ENCODE measurements at places on chromosomes 3 and 15.
A peak's percentile ranks its signal among the peaks of the same experiment; 100 is the strongest.

GRCh38 chr3:56800130-56800831 is 1.5 kb downstream of the ARHGEF3 start:
- DNase-seq, result no peak

DNA sequence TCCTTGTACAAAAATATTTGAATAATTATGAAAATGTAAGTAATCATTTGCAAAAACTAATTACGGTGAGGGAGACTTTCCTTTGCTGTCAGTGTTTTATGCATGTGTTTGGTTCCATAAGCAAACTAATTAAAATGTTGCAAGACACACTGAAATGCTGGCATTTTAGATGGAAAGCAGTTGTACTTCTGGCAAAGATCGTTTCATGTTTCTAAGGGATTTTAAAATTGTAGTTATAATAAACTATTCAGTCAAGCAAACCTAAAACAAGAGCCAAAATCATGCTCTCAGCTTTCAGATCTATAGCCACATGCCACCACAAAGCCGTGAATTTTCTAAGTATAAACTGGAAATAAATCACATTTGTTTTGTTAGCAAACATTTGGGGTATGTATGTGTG is 240.1 kb upstream of the ZNF385D start:
- no peak for DNase-seq

- no peak for DNase-seq
These were observed 51.0 kb upstream of the ARL8B start for GRCh38 chr3:5071061-5071460.

DNA sequence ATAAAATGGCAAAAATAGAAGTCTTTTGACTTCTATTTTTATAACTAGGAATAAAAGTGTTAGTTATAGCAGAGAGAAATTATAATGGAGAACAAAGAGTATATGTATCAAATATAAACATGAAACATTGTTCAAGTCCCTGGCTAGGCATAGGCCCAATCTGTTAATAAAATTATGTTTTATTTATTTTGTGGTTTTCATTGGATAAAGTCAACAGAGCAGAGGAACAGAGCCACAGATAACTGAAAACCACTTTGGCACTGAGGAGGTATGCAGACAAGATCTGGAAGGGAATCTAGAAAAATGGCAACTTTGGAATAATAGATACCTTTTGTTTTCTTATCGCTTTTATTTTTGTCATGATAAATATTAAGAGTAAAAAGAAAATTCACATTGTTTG is 50.4 kb upstream of the ICE2 start:
- no peak for DNase-seq

DNA sequence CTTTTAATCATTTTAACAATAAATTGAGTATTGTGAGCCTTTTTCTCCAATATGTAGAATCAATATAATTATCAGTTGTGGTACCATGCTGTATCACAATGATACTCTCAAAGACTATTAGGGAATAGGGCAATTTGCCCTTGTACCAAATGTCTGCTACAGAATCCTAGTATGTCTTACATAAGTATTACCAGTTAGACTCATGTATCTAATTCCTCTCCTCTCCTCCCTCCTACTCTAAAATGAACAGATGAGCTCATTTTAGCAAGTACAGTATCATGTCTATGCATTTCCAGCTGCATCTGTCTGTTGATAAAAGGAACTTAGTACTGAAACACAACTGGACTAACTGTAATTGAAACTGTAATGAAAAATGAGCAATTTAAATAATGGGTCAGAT is 124.3 kb upstream of the ATP11B start:
- DNase-seq, result no peak

- DNase-seq, result no peak
These were observed 9.9 kb downstream of the CAPN7 start for GRCh38 chr3:15215996-15216395.

DNA sequence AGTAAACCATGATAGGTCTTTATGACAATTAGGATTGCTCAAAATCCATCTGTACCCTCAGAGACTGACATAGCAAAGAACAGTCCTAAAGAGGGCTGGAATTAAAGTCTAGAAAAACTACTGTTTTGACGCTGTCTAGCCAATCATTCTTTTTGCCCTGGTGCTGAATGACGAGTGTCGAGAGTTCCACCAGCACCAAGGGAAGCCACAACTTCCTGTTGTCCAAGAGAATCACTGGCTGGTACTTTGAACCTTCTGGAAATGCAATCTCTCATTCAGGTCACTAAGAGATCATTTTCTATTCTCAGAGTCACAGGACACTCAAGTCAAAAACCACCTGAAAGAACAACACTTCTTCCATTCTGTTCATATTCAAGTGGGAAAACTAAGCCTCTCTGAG is 37.7 kb downstream of the FBN1 start:
- no peak for DNase-seq

DNA sequence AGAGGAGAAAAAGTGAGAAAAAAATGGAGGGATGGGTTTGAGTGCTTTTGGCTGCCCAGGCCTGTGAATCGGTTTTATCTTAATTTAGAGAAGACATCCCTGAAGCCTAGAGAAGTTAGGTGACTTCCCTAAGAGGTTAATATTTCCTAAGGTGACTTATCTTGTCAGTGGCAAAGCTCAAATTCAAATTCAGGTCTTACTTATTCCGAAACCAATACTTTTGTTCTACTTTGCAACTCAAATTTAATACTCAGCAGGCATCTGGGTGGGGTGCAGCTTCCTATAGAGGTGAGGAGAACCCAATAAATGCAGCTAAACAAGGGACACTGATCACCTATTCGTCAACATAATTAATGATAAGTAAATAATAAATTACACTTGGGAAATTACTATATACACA is 54.9 kb upstream of the MYRIP start:
- DNase-seq, result no peak

DNA sequence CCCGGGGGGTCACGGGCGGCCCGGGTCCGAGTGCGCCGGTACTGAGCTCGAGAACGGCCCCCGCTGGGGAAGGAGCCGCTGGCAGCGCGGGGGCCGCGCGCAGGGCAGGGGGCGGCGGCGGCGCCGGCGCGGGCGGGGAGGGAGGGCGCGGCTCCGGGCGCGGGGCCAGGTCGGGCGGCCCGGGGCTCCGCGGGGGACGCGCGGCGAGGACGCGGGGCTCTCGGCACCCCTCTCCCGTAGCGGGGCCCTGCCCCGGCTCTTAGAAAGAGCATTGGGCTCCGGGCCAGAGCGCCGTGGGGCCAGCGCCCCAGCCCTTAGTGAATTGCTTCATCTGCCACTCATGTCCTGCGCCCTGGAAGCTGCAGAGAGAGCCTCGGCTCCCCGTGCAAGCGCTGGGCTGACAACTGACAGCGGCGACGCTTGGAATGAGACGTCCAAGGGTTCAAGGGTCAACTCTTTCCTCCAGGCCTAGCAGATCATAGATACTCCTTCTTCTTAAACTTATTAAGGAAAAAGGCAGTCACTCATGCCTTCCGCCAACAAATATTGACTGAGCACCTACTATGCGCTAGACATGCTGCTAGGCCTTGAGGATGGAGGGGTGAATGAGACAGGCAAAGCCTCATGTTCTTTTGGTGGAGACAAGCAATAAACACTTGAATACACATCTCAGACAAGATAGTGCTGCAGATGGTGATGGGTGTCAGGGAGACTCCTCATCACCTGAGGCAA is 140.8 kb downstream of the SMAD6 start:
- DNase-seq, result peak; percentile 24

- DNase-seq, result no peak
These were observed 33.8 kb downstream of the DRD3 start for GRCh38 chr3:114144909-114145688.

GRCh38 chr3:128243602-128244504 is 90.6 kb downstream of the EEFSEC start:
- no peak for DNase-seq

- DNase-seq, result no peak
These were observed 11.7 kb upstream of the ADAMTS17 start for GRCh38 chr15:100353449-100353848.

GRCh38 chr3:195257454-195258448 is 13.2 kb downstream of the XXYLT1 start:
- no peak for DNase-seq

GRCh38 chr3:23735062-23735461 is 70.7 kb upstream of the UBE2E1 start:
- DNase-seq, result no peak

GRCh38 chr3:143354342-143354741 is 234.8 kb downstream of the CHST2 start:
- no peak for DNase-seq

DNA sequence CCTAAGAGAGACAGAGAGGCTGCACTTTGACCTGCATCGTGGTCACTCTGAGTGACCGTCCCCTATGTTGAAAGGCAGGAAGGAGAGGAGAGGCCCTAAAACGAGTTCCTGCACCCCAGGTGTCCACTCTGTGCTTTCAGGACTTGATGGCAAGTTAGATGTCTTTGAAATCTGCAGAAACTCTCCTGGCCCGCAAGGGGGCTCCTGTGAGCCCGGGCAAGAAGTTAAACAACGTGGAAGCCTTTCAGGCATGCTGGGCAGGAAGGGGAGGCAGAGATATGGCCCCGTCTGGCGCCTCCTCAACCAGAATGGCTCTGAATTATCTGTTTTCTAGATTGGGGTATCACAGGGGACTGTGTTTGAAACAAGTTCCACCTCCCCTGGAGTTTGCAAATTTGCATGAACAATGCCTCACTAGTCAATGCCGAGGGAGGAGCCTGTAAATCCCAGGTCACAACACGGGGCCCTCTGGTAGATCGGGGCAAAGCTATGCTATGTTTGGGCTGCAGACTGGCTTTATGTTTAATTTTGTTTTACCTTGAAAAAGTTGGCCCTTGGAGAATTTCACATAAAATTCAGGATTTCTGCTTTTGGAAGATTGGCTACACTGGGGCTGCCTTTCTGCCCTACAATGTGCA is 9.8 kb downstream of the CTXND1 start:
- DNase-seq, result no peak

DNA sequence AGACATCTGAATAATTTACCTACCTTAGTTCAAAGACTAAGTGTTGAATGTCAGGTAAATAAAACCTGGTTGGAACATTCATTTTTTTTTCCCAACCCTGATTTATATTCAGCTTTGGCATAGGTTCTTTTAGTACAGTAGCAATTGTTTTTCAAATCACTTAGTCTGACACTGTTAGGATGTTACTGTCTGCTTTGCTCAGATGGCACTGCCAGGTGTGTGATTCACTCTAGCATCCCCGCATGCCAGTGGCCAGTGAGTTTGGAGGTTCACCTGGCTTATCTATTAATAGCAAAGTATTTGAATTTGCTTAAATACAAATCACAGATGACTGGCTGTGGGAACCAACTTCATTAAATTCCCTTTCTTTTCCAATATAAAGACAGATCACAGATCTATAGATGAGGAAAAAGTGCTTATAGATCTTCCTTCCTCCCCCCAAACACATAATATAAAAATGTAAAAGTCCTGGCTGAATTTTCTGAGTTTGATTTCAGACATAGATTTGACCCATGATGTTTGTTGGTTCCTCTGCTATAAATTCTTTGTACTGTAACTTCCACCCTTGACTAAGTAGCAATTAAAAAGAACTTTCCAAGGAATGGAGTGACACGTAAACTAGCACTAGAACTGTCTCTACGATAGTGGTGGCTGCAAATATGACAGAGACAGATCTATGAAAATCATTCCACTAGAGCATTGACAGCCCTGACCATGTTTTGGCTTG is 3.9 kb downstream of the THBS1 start:
- DNase-seq, result no peak

DNA sequence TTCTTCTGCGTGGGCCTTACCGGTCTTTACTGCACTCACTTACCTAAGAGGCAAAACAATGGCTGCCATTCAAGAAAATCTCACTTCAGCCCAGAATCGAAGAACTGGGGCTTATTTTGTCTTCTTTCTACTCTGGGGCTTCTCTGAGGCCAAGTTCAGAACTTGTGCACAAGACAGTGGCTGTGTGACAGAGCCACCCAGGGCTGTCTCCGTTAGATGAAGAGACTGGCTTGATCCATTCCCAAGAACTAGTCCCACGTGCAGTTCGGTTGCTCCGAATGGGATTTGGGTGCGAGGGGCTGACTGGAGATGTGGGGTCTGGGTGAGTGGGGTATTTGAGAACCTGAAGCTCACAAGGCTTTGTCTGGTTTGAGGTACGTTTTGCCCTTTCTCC is 795 bp upstream of the TCF12 start:
- DNase-seq, result peak; percentile 16

DNA sequence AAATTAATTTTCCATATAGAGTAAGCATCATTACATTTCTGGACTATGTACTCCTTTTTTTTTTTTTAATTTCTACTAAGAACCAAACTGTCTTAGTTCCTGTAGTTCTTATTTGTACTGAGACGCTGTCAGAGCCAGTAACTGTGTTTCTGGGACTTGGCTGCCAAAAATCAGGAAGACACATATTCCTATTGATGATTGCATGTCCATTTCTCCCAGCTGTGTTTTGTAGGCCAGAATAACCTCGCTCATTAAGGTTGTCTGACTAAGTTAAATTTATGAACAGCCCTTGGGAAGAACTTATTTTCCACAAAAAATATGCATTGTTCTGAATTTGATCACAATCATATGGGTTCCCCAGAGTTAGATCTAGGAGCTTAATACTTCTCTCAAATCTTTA is 29.5 kb downstream of the PLSCR5 start:
- no peak for DNase-seq

- no peak for DNase-seq
These were observed 8.9 kb downstream of the TPM1 start for GRCh38 chr15:63051156-63052066.

- no peak for DNase-seq
These were observed 214.5 kb downstream of the SLC9A9 start for GRCh38 chr3:143633816-143634215.

GRCh38 chr3:183260167-183260904 is 7.3 kb downstream of the B3GNT5 start:
- DNase-seq, result no peak

DNA sequence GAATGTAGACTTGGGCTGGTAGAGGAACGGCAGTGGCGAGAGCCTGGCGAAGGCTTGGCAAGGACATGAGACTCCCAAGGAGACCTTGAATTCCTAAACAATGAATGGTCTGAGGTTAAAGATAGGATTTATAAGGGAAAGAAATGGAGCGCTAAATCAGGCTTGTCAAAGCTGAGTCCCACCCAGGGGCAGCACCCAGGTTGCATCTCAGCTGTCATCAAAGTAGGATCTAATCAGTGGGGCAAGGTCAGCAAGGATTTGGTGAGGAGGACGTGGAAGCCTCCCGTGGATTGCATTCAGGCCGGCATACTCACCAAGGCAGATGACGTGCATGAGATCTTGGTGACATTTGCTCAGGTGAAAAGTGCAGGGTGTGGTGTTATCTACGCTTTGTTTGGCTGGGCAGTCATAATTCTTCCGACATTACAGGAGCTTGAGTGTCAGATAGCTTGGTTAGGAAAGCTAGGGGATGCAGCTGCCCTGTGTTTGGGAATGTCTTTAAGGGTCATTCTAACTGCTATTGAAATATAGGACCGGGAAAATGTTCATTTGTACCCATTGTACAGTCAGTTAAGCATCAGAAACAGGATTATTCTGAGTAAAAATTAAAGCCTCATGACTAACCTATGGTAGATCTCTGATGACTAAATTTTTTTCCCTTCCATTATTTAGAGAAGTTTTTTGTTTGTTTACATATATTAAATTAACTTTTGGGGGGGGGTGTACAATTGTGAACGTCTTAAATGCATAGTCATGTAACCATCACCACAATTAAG is 99.4 kb upstream of the TSC22D2 start:
- DNase-seq, result no peak

Data from NCI-H345 (cell line).